Adipocyte (in vitro differentiated cells): ENCODE measurements at places on chromosomes 13 and 19.

GRCh38 chr19:28426730-28427225 is 786.2 kb downstream of the UQCRFS1 start:
- DNase-seq, result no peak

- DNase-seq, result peak; percentile 78
Measured at GRCh38 chr19:2503521-2504109, 27.7 kb downstream of the GADD45B start.

- no peak for DNase-seq
Measured at GRCh38 chr13:87952377-87952776, 281.2 kb downstream of the SLITRK5 start.

- DNase-seq, result no peak
Measured at GRCh38 chr19:18502246-18502637, 19.6 kb downstream of the ELL start.

- DNase-seq, result peak; percentile 31
Measured at GRCh38 chr19:18894254-18895037, 1.5 kb downstream of the CERS1 start.

DNA sequence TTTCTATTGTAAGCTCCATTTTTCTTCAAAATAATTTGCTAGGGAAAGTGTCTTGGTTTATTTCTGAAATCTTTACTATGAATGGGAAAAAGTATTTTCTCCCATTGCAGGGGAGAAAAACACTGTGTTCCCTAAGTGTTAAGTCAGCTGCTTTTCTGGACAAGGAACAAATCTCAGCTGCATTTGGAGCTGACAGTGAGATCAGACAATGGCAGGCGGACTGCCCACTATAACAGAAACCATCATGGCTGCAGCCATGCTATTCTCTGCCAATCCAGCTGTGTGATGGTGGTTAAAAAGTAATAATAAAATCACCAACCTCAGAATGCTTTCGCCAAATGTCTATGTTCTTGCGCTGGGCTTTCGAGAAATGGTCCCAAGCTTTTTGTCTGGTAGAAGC is 302.7 kb downstream of the DNAJC15 start:
- DNase-seq, result no peak

DNA sequence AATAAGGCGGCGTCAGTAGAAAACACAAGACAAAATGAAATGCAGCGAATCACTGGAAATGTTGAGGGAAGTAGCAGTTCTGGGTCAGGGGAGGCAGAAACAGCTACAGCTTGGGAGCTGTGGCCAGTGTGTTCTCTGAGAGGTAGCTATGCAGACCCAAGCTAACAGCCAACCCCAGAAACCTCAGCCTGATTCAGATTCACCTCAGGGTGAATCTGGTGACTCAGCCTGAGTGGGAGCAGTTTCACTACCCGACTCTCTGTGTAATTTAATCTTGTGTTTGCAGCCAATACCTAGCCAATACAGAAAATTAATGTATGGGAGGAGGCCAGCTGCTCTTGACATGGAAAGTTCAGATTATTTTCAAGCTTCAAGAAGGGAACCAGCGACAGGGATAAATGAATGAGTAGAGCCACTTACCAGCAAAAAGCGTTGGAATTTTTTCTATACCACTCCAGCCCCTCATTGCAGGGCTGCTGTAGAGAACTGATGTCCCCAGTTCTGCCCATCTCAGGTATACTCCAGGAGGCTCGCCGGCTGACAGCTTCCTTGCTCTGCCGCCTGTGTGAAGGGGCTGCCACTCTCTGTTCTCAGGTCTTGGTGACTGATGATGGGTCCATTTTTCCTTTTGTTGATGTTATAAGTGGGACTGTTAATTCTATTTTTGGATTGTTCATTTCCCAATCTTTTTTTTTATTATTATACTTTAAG is 8.9 kb downstream of the IGFL3 start:
- DNase-seq, result peak; percentile 65

GRCh38 chr19:6095760-6096159 is 14.5 kb downstream of the RFX2 start:
- no peak for DNase-seq

DNA sequence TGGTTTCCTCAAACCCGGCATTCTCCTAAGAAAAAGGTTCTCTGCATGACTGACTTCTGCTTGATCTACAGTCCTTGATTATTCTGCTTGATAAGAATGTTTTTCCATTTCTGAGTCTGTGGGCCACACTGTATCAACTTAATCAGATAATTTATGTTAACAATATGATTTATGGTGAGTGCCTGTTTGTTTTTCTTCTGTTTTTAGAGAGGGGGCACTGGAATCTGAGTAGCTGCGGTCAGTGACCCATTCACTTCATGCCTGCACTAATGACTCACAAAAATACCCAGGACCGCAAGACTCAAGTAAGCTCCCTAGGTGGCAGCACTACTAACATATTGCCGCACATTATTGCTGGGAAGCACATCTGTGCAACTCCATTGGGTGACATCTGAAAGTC is 542.3 kb upstream of the ATXN8OS start:
- DNase-seq, result no peak

DNA sequence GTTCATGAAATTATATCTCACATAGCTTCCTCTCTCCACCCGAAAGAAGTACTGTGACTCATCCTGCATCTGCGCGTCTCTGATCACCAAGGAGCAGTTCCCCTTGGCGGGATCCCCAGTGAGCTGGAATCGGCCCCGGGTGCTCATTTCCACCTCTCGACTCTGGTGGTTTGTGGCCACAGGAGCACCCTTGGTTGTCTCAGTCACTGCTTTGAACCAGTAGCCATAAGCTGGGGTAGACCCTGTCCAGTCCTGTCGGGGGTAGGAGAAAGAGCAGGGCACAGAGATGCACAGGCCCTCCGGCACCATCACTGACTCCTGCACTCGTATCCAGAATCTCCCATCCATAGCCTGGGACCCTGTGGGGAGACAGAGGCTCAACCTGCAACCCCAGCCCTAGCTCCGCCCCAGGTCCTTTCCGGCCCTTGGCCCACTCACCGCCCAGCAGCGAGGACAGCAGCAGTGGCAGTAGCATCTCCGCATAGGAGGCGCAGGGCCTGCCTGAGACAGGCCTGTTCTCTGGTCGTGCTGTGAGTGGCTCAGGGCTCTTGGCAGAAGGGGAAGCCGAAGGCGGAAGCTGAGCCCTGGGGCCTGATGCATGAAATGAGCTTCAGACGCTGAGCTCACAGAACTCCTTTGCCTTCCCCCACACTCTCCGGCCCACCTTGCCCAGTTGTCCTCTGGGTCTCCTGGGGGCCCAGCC is at the start of gene SIGLEC10:
SIGLEC10 (minus strand) TSS at position 536 of the 703 bp plus-strand sequence; CDS start at position 475, 61 bp downstream.
- no peak for DNase-seq

- DNase-seq, result peak; percentile 96
Measured at GRCh38 chr13:103883164-103883563, 816.9 kb upstream of the SLC10A2 start.

- DNase-seq, result no peak
Measured at GRCh38 chr13:37884026-37884425, 14.5 kb upstream of the TRPC4 start.

GRCh38 chr13:41028051-41028450 is 8.9 kb upstream of the ELF1 start:
- no peak for DNase-seq

DNA sequence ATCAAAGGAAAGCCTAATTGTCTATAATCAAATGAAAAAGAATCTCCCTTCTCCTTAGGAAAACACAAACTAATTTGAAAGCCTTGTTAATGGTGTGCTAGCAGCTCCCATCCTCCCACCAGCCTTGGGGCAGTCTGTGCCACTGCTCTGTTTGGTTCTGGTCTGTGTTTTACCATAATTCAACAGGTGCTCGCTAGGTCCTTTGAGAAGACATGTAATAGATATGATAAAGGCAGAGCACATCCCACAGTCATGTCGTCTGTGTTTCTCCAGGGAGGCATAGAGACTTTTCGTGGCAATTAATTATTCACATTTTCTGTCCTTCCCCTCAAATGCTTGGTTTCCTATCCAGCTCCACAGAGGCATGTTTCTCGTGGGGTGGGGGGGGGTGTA is 23.8 kb downstream of the FAM124A start:
- no peak for DNase-seq

DNA sequence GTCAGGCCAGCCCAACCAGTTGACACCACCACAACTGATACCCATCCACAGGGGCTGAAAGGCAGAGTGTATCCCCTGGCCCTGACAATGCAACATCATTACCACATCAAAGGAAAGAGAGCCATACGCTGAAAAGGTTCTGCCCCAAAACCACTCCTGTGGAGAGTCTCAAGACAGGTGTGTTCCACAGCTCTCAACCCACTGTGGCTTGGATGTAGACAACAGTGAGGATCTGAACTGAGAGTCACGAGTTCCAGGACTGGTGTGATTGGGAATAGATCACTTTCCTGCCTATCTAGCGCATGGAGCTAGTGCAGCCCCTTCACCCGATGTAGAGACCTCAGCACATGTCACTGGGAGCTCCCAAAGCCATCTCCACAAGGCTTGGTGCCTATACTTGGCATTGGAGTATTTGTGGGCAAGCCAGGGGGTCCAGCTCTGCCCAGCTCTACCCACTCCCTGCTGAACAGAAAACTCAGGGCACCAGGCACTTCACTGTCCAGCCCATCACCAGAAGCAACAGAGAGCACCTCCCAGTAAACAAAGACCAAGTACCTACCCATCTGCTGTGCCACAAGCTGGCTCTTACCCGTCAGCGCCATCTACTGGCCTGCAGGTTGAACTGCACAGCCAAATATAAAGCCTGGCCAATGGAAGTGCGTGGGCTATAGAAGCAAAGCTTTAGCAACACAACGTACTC is 579.5 kb downstream of the UQCRFS1 start:
- DNase-seq, result peak; percentile 47

GRCh38 chr13:35703061-35703460 is 226.6 kb upstream of the MAB21L1 start:
- DNase-seq, result no peak

- DNase-seq, result no peak
Measured at GRCh38 chr19:13298565-13299481, 148.6 kb downstream of the IER2 start.

GRCh38 chr19:2051773-2052704 is 995 bp upstream of the MKNK2 start:
- DNase-seq, result no peak

- peak; percentile 27 for DNase-seq
Measured at GRCh38 chr19:46351241-46352041, 4.6 kb downstream of the PPP5C start.

GRCh38 chr13:66655847-66656454 is 574.2 kb downstream of the PCDH9 start:
- no peak for DNase-seq

- DNase-seq, result peak; percentile 35
Measured at GRCh38 chr19:42267644-42268141, 1.4 kb upstream of the CIC start.

GRCh38 chr13:25224151-25224550 is 52.1 kb upstream of the AMER2 start:
- no peak for DNase-seq

- DNase-seq, result no peak
Measured at GRCh38 chr19:49423985-49424303, 703 bp upstream of the PTH2 start.

- DNase-seq, result peak; percentile 5
Measured at GRCh38 chr13:21232196-21232595, 55.7 kb downstream of the MRPL57 start.

DNA sequence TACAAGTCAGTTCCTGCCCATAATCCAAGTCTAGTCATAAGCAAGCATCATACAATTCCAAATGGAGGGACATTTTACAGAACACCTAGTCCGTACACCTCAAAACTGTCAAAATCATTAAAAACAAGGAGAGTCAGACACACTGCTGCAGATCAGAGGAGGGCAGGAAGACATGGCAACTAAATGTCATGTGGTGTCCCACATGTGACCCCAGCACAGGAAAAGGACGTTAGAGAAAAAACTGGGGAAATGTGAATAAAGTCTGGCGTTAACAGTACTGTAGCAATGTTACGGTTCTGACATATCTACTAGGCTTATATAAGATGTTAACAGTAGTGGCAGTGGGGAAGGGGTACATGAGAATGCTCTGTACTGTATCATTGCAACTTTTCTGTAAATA is 2.3 kb downstream of the ZSCAN5A start:
- DNase-seq, result no peak

GRCh38 chr13:58500938-58501337 is 869.4 kb downstream of the PCDH17 start:
- DNase-seq, result no peak

GRCh38 chr13:44051405-44051804 is 171.7 kb downstream of the LACC1 start:
- no peak for DNase-seq

GRCh38 chr13:102947745-102948405 is 102.0 kb downstream of the ERCC5 start:
- DNase-seq, result no peak

DNA sequence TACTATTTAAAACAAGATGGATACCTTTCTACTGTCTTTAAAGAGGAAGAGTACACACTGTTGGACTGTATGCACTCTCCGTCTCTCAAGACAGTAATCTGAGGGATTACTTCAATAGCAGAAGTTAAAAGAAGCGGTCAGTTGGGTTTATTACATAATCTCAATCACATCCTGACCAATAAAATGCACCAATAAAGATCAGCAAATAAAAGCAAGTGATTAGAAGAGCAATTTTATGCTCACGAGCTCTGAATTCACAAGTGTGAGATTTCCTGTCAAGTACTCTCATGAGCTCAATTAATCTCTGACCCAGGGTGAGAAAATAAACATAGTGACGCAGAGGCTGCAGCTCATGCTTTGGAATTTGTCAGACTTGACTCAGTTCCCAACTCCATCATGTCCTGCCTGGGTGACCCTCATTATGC is 12.2 kb downstream of the ABCC4 start:
- no peak for DNase-seq

- DNase-seq, result peak; percentile 58
Measured at GRCh38 chr13:113759525-113760137, 605 bp downstream of the TMEM255B start.

DNA sequence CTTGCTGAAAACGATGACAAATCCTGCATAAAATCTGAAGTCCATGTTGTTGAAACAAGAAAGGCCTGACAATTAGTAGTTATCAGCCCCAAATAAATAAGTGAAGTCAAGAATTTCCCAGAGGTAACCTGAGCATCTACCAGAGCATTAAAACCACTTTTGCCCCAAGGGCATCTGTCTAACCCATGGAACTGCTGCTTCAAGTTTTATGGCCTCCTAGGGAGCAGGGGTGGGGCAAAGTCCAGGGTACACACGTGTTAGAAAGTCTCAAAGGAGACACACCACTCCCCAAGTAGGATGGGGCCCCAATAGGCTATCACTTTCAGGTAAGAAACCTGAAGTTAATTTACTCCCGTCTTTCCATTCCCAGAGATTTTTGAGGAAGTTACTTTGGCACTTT is 81.1 kb downstream of the CACNA1A start:
- DNase-seq, result no peak
